ENCODE measurements at places on chromosomes 3 and 15.

DNA sequence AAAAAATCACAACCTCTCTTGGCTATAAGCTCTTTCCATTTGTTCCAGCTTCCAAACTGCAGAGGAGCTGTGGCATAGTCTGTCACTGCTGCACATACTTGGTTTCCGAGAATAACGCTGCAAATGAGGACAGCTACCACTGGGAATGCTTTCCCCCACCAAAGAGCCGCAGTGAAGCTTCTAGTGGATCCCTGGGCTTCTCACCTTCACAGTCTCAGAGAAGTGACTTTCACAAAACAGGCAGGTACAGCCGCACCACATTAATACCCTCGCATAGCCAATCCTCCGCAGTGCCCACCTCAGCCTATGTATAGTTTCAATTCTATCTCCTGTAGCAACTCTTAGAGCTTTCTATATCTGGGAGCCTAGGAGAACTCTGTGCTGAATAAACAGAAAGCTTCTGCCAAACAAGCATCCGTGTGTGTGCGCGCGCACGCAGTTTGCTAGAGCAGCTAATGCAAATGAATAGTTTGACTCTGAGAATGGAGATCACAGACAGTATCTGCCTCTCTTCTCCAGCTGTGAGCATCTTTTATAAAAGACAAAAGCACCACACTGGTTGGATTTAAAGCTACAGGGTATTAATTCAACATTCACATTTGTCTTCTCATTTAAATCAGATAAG lies 81.9 kb upstream of the PLXND1 start:
- DNase-seq = peak; percentile 41

DNA sequence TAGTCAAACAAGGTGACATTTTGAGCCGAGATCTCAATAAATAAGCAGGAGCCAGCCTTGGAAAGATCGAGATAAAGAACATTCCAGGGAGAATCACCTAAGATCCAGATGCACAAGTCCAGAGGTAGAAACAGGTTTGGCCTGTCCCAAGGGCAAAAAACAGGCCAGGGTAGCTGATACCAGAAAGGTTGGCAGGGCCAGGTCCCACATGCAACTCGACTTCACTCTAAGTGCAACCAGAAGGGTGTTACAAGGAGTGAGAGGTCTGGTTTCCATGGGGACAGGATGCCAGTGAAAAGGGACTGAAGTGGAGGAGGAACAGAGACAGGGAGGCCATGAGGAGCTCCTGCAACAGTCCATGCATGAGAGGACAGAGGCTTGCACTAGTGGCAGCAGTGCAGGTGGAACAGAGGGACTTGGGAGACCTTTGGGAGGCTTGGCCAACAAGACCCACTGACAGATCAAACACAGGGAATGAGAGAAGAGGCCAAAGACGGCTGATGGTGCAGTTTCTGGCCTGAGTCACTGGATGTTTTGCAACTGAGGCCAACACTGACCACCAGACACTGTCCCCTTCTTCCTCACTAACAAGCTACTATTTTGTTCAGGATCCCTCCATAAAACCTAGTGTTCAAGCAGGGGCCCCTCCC lies 5.2 kb downstream of the TPRA1 start:
- no peak for DNase-seq

DNA sequence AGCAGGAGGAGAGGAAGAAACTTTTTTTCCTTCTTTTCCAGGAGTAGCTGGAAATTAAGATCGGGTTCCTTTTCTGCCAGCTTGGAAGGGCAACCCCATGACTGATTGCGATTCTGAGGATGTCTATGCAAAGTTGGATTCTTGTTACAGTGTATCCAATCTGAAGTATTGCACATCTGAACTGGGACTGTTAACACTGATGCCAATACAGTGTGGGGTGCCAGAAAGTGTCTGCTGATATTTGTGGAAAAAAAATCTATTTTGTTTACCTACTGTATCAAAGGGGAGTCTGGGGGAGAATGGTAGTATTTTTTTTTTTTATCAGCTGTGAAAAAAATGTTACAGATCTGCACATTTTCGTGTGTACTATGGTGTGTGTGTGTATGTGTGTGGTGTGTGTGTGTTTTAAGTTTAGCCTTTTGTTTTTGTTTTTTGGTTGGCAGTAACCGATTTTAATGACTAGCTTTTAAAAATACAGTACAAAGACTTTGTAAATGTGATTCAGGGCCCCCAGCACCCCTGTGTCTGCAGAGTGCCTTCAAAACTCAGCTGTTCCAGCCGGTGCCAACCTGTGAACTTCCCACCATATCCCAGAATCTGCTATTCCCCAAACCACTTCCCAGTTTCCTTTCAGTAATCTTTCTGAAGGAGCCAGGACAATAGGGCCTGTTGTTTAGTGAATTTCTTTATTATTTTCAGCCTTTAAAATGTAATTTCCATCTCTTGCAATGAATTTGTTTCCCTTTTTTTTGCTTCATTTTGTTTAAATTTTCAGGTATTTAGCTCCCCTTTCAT lies 1.9 kb downstream of the RAP2B start:
- DNase-seq = no peak

GRCh38 chr3:158683230-158683962 lies 10.9 kb upstream of the LXN start:
- peak; percentile 51 for DNase-seq

GRCh38 chr15:87741350-87741749 lies 515.2 kb downstream of the NTRK3 start:
- no peak for DNase-seq

GRCh38 chr3:21073561-21073960 lies 677.4 kb downstream of the ZNF385D start:
- DNase-seq = no peak

DNA sequence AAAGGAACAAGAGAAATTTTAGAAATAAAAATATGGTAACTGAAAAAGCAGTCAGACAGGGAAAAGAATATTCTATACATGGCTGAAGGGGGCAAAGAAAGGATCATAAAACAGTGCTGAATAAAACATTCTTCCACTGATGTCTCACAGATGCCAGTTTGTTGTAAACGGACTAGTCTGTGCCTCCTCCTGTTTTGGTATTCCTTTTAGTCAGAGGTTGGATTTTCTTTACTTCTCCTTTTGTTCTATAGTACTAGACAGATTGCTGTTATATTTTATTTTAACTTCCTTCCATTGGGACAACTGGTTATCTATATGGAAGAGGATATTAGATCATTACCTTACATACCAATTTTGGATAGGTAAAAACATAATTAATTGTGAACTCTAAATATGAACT lies 16.0 kb upstream of the GNB5 start:
- no peak for DNase-seq

- no peak for DNase-seq
Measured at GRCh38 chr3:14235912-14236295, 57.3 kb downstream of the LSM3 start.

DNA sequence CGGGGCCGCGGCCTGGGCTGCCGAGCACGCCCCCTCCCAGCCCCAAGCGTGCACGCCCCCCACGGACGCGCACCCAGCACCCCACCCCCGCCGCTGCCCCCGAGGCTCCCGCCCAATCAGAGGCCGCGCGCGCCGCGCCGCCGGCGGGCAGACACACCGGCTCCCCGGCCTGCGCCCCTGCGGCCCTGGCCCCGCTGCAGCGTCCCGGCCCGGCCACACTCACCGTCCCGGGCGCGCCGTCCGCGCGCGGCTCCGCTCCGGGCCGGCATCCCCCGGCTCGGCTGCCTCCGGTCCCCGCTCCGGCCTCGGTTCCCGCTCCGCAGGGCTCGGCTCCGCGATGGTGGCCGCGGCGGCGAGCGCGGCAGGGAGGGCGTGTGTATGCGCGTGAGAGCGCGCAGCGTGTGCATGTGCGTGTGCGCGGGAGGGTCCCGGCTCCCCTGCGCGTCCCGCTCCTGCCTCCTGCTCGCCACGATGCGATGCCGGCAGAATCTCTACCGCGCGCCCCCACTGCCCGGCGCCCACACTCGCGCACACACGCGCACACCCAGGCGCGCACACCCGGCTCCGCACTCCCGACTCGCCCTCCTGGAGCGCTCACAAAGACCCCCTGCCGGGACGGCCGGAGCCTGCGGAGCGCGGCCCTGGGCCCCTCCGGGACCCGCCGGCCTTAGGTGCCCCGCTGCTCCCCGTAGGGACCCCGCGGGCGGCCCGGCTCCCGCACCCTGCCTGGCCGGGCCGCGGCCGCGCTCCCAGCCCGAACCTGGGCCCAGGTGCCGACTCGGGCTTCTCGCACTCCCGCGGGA lies 186.5 kb upstream of the LINGO1 start:
- no peak for DNase-seq

GRCh38 chr15:93209690-93210445 lies 120.9 kb upstream of the RGMA start:
- DNase-seq = peak; percentile 65

DNA sequence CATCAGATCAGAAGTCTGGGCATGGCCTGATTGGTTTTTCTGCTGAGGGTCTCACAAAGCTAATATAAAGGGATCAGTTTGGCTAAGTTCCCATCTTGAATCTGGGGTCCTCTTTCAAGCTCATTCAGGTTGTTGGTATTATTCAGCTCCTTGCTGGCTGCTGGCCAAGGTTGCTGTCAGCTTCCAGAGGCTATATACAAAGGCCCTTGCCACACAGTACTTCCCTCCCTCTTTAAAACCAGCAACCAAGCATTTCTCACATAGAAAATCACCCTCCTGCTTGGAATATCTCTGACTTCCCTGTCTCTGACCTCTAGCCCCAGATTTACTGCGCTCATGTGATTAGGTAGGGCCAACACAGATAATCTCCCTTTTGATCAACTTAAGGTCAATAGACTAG lies 442.9 kb downstream of the ERC2 start:
- peak; percentile 5 for DNase-seq

DNA sequence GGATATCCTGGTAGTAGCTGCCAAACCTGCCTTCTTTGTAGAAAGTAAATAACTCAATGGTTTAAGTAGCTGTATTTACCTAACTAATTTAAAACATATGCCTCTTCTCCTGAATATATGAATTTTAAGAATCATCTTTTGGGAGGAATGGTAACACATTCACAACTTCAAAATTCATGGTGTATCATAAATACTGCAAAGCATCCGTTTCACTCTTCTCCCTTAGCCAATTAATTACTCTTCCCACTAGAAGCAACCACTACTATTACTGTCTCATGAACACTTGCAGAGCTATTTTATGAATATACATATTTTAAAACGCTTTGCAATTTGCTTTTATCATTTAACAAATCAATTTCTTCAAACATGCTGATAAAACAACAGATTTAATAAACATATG lies 59.0 kb upstream of the USP50 start:
- DNase-seq = no peak

GRCh38 chr3:31252216-31253185 lies 280.2 kb upstream of the STT3B start:
- DNase-seq = no peak

DNA sequence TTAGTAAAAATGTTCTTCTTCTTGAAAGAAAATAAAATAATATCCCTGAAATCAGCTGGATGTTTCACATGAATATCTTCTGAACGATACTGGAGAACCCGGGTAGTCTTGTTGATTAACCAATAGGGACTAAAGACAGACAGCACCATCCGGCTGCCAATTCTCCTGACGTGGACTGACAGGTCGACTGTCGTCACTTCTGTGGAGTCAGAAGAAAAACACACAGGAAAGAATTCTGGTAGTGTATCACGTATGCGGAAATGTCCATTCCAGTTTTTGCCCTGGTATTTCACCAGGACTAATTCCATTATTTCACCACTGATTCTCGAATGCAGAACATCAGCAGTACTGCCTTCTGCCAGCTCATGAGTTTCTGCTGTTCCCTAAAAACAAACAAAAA lies 144.6 kb downstream of the VPS13C start:
- no peak for DNase-seq

- no peak for DNase-seq
Measured at GRCh38 chr3:188776447-188776846, 395.3 kb upstream of the TPRG1 start.

DNA sequence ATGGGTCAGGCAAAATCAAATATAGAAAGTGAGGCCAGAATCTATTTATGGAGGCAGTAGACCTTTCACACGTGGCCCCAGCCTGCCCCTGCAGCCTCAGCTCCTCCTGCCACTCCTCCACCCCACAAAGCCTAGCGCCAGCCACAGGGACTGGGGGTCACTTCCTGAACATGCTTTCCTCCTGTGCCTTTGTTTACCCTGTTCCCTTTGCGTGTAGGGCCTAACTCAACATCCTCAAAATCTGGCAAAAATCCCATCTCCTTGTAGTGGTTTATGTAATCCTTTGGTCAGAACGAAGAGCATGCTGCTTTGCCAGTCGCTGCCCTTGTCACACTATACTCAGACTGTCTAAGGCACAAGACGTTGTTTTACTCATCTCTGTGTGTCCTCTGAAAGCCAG lies 39.6 kb downstream of the KBTBD12 start:
- no peak for DNase-seq

- peak; percentile 26 for DNase-seq
Measured at GRCh38 chr3:196198771-196199753, 12.1 kb downstream of the ZDHHC19 start.

GRCh38 chr3:98508582-98508981 lies 11.1 kb downstream of the OR5K2 start:
- DNase-seq = no peak

- DNase-seq = peak; percentile 84
Measured at GRCh38 chr3:129829640-129830039, 63.9 kb downstream of the TMCC1 start.

DNA sequence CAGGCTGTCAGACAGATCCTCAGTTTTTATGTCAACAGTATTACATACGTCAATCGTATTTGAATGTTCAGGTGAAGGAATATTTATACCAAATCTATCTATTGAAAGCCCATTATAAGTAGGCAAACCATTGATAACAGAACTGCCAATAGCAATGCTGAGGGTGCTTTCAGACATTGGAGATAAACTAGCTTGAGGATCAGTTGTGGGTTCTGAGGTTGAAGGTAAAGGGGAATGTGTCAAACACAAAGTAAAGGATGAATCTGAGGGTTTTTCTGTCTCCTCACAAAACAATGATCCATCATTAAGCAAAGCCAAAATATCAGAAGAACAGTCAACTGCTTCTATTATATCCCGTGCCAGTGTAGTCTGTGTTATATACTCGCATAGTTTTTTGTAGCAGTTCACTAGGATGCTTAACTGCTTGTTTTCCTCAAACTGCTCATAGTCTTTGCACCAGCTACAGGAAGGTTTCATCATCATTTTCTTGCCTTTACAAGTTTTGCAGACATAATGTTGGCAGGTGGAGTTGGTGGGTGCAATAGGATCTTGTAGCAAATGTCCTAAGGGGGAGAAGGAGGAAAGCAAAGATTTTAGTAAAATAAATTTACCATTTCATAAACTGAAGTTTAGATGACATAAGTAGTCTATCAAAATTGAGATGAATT lies 43.8 kb downstream of the MSL2 start:
- DNase-seq = peak; percentile 55

GRCh38 chr3:99108508-99108907 lies 207.0 kb upstream of the DCBLD2 start:
- DNase-seq = peak; percentile 93

GRCh38 chr15:53841651-53842050 lies 82.2 kb upstream of the WDR72 start:
- no peak for DNase-seq

DNA sequence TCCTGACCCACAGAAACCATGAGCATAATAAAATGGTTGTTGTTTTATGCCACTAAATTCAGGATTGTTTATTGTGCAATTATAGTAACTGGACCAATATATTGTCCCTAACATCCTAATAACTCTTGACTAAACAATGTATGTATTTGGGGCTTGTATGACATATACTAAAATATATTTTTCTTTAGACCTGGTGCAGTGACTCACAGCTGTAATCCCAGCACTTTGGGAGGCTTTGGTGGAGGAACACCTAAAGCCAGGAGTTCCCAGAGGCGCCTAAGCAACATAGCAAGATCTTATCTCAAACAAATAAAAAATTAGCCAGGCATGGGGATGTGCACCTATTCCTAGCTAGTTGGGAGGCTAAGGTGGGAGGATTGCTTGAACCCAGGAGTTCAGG lies 180.4 kb downstream of the SUCNR1 start:
- no peak for DNase-seq

- DNase-seq = peak; percentile 92
Measured at GRCh38 chr15:75723847-75724660, 11.4 kb upstream of the CSPG4 start.
